ENCODE measurements at places on chromosomes 3 and 15.

GRCh38 chr15:41940441-41940857, 31.9 kb downstream of the EHD4 start:
- peak; percentile 56 for DNase-seq

DNA sequence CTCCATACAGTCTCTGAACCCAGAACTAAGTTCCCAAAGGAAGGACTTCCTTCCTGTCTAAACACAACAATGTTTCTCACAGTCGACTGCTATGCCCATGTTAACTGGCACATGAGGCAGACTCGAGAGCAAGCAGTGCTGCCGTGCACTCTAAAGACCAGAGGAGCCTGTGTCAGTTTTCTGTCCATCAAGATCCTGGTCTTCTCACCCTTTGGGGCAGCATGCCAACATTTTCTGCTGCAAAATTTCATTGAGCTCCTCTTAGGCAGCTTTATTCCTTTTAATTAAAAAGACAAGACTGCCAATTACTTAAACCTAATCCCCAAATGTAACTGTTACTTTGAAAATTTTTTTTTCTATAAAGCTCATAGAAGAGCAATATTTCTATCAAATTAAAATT, 205.1 kb downstream of the GAP43 start:
- DNase-seq: no peak

- DNase-seq: peak; percentile 33
Observed at GRCh38 chr3:48023377-48023776, 7.2 kb upstream of the MAP4 start.

- no peak for DNase-seq
Observed at GRCh38 chr15:77602800-77603199, 29.9 kb downstream of the LINGO1 start.

DNA sequence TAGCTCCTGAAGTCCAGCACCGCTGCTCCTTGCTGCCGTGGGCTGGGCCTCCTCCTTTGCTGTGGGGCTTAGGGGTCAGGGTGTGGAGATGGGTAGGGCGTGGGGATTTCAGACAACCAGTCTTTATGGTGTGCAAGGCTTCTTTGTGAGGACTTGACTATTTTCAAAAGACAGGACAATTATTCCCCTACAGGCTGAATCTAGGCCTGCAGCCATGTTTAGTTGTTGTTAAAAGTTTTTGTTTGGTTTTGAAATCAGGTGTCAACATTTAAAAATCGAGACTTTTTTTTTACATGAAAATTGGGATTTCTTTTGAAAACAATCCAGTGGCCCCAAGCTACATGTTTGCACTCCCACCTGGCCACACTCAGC, 10.6 kb downstream of the RPL32 start:
- no peak for DNase-seq

GRCh38 chr3:180048840-180049239, 12.1 kb upstream of the PEX5L start:
- DNase-seq: no peak

- no peak for DNase-seq
Observed at GRCh38 chr15:41888662-41889253, 5.1 kb downstream of the SPTBN5 start.

DNA sequence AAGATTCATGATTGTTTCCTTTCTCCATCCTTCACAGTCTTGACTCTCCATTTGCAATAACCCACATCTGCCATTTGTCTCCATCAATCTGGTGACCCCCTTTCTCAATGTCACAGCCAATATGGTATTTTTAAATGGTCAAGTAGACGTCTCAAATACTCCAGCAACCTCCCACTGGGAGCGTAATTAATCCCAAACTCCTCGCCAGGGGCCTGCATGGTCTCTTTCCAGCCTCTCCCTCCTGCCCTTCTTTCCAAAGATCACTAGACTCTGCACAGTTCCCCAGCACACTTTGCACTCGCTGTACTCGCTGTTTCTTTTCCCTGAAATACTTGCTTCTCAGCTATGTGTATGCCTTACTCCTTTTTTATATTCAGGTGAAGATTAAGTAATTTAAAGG, 115.3 kb downstream of the PLCH1 start:
- no peak for DNase-seq

GRCh38 chr3:167705840-167706239, 28.9 kb downstream of the PDCD10 start:
- DNase-seq: peak; percentile 49

DNA sequence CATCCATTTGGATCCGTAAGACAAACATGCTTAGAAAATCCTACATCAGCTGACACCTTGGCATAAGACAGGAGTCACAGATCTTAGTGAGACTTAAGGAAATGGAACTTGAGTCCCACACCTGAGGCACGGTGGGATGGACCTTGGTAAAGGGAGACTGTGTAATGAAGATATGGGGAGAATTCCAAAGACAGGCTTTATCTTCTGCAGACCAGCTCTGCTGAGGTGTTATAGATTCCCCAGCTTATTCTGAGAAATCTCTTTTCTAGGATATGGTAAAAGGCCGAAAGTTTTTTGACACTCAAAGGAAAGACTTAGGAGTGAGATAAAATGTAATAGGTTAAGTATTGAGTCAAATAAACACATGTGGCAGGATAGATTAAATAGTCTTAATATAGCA, 8.3 kb upstream of the MTMR10 start:
- no peak for DNase-seq

- DNase-seq: peak; percentile 55
Observed at GRCh38 chr3:100968932-100969906, 24.0 kb downstream of the ABI3BP start.

- no peak for DNase-seq
Observed at GRCh38 chr3:188686324-188686723, 485.4 kb upstream of the TPRG1 start.

- no peak for DNase-seq
Observed at GRCh38 chr3:56467801-56468183, 475 bp downstream of the ERC2 start.

DNA sequence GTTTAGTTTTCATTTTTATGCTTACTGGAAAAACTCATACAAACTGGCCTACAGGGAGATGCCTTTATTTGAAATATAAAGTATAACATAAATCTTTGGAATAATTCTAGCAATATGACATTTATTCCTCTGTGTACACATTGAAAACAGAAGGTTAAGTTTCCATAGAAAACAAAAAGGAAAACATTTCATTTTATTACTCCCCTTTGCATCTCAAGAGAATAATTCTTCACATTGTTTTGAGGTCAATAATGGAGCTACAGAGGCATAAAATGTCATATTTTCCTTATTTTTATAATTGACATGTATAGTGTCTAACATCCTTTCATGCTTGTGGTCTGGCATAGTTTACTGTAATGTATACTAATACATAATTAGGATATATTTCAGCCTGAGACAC, 187.6 kb upstream of the AGTR1 start:
- no peak for DNase-seq

GRCh38 chr15:55124616-55125015, 72.1 kb downstream of the RSL24D1 start:
- DNase-seq: no peak

DNA sequence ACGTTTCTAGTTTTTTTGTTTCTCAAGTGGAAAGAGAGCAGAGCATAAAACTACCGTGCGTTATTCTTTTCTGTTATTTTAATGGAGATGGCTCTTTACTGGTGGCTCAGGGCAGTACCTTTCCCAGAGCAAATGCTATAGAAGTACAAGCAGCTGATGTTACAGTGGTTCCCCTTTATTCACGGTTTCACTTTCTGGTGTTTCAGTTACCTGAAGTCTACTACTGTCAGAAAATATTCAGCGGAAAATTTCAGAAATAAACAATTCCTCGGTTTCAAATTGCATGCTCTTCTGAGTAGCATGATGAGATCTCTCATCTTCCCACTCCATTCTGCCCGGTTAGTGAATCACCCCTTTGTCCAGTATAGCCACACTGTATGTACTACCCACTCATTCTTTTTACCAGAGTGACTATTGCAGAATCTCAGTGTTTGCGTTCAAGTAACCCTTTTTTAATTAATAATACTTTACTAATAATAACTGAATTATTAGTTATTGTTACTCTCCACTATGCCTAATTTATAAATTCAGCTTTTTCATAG, 597.5 kb upstream of the ROBO2 start:
- DNase-seq: no peak

DNA sequence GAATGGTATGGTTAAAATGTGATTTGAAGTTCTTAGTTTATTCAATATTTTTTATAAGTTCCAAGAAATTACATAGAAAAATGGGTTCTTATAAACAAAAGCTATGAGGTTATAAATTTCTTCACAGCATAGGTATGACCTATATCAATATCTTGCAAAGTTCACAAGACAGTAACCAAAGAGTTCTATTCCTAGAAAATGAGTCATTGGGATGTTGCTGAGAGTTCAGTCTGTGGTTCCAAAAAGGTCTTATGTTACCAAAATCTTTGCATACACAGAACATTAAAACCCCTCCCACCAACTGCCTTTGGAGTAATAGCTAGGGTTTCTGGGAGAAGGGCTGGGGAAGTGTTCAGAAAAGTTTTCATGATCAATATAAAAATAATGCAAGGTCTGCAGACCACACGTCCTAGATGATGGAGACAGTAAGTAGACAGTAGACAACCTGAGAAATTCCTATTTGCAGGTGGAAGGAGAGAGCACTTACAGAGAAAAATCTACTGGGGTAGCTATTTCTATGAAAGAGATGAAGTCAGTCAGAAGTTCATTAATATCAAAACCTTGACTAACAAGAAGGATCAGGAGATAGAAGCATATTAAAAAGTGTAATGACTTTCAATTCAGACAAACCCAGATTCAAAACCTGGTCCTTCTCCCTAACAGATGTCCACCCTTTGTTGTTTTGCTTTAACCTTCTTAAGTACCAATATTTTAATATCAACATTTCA, 279.3 kb downstream of the KCNH8 start:
- DNase-seq: no peak

DNA sequence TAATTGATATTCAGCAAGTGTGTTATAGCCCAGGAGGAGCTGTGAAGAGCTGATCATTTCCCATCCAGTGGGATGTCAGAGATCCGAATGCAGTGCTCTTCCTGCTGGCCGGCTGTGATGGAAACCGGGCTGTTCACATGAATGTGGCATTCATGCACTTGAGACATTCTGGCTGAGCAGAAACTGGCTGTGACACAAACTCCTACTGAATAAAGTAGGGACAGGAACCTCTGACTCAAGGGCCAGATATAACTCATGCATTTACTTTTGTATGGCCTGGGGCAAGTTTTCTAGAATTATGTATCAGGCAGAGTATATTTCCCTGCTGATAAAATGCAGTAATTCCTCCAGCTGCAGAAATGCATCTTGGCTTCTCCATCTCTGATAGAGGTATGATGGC, 83.4 kb upstream of the FAM3D start:
- no peak for DNase-seq

DNA sequence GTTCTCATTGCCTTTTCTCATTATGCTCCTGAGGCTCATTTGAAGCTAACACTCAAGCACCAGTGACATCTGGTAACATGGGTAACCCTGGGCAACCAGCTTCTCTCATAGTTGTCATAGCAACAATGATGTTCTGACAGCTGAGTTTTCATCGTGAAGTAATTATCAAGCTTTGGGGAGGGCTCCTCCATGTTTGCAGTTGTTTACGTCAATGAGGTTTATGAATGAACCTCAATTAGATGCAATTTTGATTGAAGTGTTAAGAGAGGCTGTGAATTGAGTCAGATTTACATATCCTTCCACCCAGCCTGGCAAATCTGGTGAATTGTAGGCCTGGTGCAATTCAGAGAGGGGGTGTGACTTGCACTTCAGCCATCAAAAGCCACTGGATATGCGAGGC, 119.3 kb upstream of the CHD2 start:
- no peak for DNase-seq

- DNase-seq: no peak
Observed at GRCh38 chr3:111314181-111314873, 227.7 kb upstream of the CD96 start.

- DNase-seq: peak; percentile 74
Observed at GRCh38 chr15:42324308-42324707, 35.0 kb upstream of the CAPN3 start.

DNA sequence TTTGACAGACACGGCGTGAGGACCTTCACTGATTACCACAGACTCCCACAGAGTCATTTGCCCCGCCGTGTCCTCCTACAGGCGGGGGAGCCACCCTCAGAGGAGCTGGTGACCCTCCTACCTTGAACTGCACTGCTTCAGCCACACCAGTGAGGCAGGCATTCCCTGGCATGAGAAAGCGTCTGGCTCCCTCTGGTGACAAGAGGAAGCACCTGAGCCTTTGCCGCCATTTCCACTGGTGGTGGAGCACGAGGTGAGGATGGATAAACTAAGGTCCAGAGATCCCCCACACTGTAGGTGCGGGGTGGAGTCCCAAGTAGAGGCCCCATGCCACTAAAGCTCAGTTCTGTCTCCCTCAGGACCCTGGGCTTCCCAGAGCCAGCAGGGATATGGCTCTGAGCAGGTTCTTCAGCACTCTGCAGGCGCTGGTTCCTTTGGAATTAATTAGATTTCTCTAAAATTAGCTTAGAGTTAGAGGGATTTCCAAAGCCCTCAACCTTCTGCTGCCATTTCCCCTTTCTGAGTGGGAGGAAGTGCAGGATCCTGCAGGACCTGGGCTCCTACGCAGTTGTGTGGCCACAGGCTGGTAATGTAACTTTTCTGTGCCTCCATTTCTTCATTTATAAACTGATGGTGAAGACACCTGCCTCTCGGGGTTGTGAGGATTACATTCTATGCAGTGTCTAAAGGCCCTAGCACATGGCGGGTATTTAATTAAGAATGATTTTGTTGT, 224.0 kb downstream of the SLCO3A1 start:
- DNase-seq: peak; percentile 42
